ENCODE measurements at places on chromosomes 5 and 9.
A peak's percentile ranks its signal among the peaks of the same experiment; 100 is the strongest.

- peak; percentile 44 for DNase-seq
Measured at GRCh38 chr5:78288246-78288645, 6.3 kb downstream of the AP3B1 start.

- DNase-seq: no peak
Measured at GRCh38 chr5:176564002-176564401, 14.9 kb downstream of the CDHR2 start.

DNA sequence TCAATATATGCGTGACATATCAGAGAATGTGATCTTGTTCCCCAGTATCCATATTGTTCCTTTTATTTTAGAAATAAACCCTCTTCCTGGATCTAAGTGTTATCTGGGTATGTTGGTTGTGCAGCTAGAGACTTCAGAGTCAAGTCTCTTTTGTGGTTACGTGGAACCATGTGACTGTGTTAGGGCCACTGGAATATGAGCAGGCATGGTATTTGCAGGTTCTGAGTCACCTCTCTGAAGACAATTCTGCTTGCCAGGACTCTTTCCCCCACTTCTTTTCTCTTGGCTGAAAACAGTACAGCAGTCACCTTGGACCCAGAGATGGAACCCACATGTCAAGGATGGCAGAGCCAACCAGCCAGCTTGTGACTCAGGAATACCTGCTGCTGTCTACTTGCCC lies 59.7 kb downstream of the ATP10B start:
- DNase-seq: no peak

- no peak for DNase-seq
Measured at GRCh38 chr5:6377582-6377904, 804 bp downstream of the MED10 start.

- DNase-seq: no peak
Measured at GRCh38 chr9:69585571-69585970, 86.6 kb downstream of the APBA1 start.

DNA sequence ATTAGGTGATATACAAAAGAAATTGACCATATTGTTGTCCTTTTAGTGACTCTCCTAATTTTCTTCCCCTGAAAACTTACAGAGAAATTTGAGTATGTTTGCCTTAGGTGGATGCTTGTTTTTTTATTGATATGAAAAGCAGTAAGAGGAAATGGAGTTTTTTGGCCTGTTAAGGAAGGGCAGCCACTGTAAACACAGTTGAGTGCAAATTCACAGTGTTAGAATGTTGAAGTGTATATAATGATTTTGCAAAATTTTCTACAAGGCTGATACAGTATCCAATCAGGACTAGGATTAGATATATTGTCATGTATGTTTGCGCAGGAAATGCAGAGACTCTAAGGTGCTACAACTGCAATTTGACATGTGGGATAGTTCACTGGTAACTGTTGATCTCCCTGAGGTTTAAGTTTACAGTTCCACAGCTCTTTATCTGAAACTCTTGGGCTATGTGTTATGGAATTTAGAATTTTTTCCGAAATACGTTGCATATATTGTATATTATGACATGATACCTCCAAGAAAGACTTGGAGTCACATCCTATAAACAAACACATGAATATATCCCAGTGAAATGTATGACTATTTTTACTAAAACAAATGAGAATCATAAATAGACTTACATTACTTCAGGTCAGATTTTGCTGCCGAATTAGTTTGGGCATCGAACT lies 62.5 kb downstream of the FXN start:
- no peak for DNase-seq
